Neural cell (in vitro differentiated cells): ENCODE measurements at places on chromosomes 12 and 14. TPM values are rescaled to one million over a fixed set of nuclear protein-coding genes. Genes with fewer than 3 reads are reported as not detected.

The GPR135 gene
- polyA plus RNA-seq = 2.9 and 3.0 TPM in 2 replicates

The NPC2 gene
- polyA plus RNA-seq = 46.8 and 68.8 TPM in 2 replicates

The WNT5B gene
- polyA plus RNA-seq = 17.0 and 17.4 TPM in 2 replicates

The CLECL1 gene
- polyA plus RNA-seq = not detected in 2 replicates

The ATF7 gene
- polyA plus RNA-seq = 1.9 and 6.3 TPM in 2 replicates

The KRT75 gene
- polyA plus RNA-seq = not detected in 2 replicates

The FICD gene
- 1.5 and 3.0 TPM in 2 replicates for polyA plus RNA-seq

The OAS2 gene
- not detected in 2 replicates for polyA plus RNA-seq

The SOS2 gene
- 25.9 and 26.2 TPM in 2 replicates for polyA plus RNA-seq

The LAG3 gene
- 1.4 and 2.0 TPM in 2 replicates for polyA plus RNA-seq

The GZMH gene
- polyA plus RNA-seq = not detected in 2 replicates

The TAS2R31 gene
- 3.5 and 4.0 TPM in 2 replicates for polyA plus RNA-seq

The GZMB gene
- polyA plus RNA-seq = not detected in 2 replicates

The OR11H12 gene
- polyA plus RNA-seq = not detected in 2 replicates

The ANKS1B gene
- 65.6 and 67.3 TPM in 2 replicates for polyA plus RNA-seq

The RDH5 gene
- polyA plus RNA-seq = 3.4 and 6.6 TPM in 2 replicates

The RPGRIP1 gene
- not detected in 2 replicates for polyA plus RNA-seq

The CD163 gene
- polyA plus RNA-seq = 0.20 TPM in 1 of 2 replicates, not detected in the other

The SMCO2 gene
- polyA plus RNA-seq = 2.4 TPM in 1 of 2 replicates, not detected in the other

The GPR132 gene
- not detected in 2 replicates for polyA plus RNA-seq

The CLEC4C gene
- polyA plus RNA-seq = not detected in 2 replicates

The LBHD2 gene
- not detected in 2 replicates for polyA plus RNA-seq

The OSGEP gene
- polyA plus RNA-seq = 248 and 264 TPM in 2 replicates

The KLHL28 gene
- polyA plus RNA-seq = 16.1 and 17.4 TPM in 2 replicates

The SUPT16H gene
- polyA plus RNA-seq = 83.4 and 96.2 TPM in 2 replicates

The KRT85 gene
- not detected in 2 replicates for polyA plus RNA-seq

The NKX2-8 gene
- polyA plus RNA-seq = not detected in 2 replicates

The DHRS2 gene
- 1.3 and 2.1 TPM in 2 replicates for polyA plus RNA-seq

The BATF gene
- polyA plus RNA-seq = not detected in 2 replicates

The PLCZ1 gene
- polyA plus RNA-seq = not detected in 2 replicates

The SLC7A8 gene
- polyA plus RNA-seq = 0.21 and 1.7 TPM in 2 replicates

The EPYC gene
- not detected in 2 replicates for polyA plus RNA-seq

The KRT73 gene
- not detected in 2 replicates for polyA plus RNA-seq
